Inflammatory macrophage treated with lipopolysaccharide for 4 hours (primary cell): ENCODE measurements at places on chromosomes 13 and 19.

DNA sequence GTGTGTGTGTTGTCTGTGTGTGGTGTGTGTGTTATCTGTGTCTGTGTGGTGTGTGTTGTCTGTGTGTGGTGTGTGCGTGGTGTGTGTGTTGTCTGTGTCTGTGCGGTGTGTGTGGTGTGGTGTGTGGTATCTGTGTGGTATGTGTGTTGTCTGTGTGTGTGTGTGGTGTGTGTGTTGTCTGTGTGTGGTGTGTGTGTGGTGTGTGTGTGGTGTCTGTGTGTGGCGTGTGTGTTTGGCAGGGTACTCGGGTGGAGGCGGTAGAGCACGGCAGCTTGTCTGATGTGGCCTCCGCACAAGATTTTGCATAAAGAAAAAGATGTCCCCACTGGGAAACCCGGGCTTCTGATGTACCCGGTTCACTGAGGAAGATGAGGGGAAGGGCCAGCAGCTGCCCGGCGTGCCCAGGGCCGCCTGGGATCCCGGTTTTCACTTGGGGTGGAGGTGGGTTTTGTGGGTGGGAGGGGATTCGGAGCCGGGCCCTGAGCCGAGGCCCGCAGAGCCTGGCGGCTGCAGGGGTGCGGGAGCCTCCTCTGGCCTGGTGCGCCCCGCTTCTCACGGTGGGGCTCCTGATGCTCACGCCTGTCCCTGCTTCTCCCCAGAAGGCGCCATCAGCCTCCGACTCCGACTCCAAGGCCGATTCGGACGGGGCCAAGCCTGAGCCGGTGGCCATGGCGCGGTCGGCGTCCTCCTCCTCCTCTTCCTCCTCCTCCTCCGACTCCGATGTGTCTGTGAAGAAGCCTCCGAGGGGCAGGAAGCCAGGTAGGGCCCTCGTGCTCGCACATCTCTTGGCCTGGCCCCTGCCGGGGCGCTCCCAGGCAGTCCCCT, 21.2 kb downstream of the HDGFL2 start:
- no peak for DNase-seq

DNA sequence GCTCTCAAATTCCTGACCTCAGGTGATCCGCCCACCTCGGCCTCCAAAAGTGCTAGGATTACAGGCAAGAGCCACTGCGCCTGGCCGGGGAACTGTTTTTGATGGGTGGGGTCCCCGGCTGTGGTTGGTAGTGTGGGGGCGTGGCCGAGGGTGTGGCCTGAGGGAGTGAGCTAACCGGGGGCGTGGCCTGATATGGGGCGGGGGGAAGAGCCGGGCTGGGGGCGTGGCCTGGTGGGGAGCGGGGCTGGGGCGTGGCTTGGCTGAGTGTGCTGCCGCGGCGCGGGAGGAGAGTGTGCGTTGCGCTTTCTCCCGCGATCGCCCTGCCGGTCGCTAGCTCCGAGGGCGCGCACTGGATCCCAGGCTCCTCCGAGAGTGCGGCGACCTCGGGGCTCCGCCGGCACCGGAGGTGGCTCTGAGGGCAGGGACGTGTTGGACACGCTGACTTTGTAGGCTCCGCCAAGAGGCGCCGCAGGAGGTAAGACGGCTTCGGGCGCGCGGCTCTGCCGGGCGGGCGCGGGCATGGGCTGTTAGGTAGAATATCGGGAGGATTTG, at the start of gene SPATA13:
SPATA13 (plus strand) TSS at position 263 of the 552 bp plus-strand sequence. CDS start 62,210 bp downstream, outside the sequence.
- DNase-seq = peak; percentile 84

DNA sequence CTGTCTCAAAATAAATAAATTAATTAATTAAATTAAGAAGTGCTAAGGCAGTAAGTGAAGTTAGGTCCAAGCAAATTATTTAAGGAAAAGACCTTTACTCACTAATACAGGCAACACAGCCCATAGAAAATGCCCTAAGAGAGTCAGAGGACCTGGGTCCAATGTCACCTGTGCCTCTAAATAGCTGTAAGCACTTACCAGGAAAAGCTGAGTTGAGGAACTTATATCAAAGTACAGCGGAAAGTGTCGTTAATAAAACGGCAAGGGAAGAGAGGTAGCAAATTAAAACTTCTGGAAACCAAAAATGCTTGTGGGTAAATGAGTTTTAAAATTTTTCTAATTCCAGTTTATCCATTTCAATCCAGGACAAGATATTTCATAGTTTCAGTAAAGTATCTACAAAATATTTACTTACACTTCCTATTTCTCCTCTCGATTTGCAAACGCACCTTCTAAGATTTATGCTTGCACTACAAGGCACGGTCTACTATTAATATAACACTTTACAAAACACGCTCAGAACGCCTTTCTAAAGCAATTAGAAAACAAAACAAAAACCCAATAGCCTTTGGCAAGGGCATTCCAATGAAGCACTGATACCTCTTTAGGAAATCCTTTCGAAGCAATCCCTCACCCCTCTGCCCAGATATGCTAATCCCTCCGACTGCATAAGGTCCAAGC, 963 bp downstream of the VPS36 start:
- no peak for DNase-seq

GRCh38 chr19:48624067-48624594, 4.8 kb downstream of the SPHK2 start:
- DNase-seq = peak; percentile 93

DNA sequence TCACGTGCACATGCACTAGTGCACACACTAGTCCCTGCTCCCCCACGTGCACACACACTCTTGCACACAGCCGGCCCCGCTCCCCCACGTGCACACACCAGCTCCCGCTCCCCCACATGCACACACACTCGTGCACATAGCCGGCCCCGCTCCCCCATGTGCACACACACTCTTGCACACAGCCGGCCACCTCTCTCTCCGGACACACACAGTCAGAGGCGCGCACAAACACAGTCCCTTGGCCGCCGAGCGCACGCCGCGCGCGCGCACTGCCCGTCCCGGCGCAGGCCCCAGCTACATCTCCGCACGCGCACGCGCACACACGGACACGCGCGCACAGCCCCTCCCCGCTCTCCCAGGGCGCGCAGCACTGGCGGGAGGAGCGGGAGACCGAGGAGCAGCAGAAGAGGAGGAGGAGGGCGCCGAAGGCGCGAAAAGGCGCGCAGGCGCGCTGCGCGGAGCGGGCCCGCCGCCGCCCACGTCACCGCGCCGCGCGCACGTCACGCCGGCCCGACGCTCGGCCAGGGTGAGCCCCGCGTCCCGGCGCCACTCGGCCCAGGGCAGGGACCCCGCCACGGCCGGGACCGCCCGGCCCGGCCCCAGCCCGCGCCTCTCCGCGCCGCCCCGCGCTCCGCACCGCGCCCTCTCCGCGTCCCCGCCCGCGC, at the start of gene TFDP1:
TFDP1 (plus strand) TSS at position 549 of the 665 bp plus-strand sequence. CDS start 1,085 bp downstream, outside the sequence.
- DNase-seq = peak; percentile 64

DNA sequence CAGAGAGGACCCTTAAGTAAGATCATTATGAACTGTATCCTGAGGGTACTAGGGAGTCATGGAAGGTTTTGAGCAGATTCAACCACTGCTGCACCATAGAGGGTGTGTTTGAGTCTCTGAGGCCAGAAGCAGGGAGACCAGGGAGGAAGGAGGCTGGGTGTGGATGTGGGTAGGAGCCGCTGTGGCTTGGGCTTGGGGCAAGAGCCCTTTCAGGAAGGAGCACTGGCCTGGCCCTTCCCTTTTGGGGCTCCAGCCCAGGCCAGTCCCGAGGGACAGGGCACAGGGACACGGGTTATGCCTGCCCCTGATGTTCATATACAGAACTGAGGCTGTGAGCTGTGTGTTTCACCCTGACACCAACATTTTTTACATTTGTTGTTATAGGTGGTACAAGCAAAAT, 7.2 kb downstream of the CIC start:
- no peak for DNase-seq

DNA sequence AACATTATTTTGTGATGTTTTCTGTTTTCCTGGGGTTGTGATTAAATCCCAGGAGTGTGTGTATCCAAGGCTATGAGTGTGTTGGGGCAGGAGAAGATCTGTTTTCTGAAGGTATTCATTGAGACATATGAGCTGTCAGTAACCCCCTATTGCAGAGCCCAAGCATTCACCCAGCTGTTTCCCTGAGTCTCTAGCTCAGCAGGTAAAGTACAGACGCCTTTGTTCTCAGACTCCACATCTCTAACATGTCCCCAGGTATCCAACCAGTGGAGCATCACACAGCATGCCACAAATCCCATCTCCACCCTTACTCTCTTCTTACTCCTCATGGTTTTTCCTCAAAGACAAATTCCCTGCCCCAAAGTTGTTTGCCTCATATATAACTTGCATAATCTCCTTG, 213.6 kb downstream of the PCDH20 start:
- DNase-seq = no peak

DNA sequence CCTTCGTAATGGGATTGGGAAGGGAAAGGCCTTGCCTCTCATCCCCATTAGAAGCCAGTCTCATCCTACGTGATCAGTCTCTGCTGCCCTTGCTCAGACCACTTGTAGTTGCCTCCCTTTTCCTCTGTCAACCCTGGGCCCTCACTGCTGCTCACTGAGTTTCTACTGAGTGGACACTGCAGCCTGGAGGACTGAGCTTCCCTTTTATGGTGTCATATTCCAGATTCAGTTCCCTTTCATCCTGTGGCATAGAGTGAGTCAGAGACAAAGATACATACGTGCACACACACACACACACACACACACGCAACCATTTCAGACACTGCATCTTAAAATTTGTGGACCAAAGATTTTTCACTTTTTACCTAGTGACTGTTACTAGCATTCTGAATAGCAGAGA, 56.6 kb downstream of the COG3 start:
- DNase-seq = peak; percentile 94

DNA sequence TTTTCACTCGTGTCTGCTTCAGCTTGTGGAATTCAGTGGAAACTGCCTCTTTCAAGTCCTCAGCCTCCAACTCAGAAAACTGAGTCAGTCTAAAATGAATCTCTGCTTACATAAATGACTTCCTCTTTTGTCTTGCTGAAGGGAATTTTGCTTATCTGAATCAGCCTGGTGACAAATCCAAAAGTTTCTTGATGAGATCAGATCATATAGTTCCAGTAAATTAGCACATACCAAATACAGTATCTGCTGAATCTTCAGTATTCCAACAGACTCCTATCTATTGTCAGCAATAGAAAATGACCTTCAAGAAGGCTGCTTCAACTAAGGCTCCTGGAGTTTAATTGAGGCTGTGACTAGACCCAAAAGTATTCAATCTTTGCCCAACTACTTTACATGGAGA, 290.0 kb downstream of the MZT1 start:
- DNase-seq = peak; percentile 72

GRCh38 chr19:35642798-35643254, 1.3 kb downstream of the ETV2 start:
- no peak for DNase-seq

- DNase-seq = no peak
Observed at GRCh38 chr13:23990455-23990854, 93.2 kb upstream of the C1QTNF9B start.

- DNase-seq = no peak
Observed at GRCh38 chr13:30143666-30144400, 163.5 kb downstream of the KATNAL1 start.

DNA sequence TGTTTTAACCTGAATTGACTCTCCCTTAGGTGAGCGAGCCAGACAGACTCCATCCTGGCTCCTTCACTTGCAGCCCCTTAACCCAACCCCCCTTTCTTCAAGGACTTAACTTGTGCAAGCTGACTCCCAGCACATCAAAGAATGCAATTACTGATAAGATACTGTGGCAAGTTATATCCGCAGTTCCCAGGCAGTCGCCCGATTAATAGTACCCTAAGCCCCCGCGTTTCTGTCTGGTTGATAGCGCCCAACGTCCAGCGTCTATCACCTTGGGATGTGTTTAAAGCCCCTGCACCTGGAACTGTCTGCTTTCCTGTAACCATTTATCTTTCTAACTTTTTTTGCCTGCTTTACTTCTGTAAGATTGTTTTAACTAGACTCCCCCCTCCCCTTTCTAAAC, 6.2 kb downstream of the HSD17B14 start:
- DNase-seq = no peak

- DNase-seq = peak; percentile 72
Observed at GRCh38 chr19:54674021-54674617, 11.3 kb downstream of the LILRB4 start.

DNA sequence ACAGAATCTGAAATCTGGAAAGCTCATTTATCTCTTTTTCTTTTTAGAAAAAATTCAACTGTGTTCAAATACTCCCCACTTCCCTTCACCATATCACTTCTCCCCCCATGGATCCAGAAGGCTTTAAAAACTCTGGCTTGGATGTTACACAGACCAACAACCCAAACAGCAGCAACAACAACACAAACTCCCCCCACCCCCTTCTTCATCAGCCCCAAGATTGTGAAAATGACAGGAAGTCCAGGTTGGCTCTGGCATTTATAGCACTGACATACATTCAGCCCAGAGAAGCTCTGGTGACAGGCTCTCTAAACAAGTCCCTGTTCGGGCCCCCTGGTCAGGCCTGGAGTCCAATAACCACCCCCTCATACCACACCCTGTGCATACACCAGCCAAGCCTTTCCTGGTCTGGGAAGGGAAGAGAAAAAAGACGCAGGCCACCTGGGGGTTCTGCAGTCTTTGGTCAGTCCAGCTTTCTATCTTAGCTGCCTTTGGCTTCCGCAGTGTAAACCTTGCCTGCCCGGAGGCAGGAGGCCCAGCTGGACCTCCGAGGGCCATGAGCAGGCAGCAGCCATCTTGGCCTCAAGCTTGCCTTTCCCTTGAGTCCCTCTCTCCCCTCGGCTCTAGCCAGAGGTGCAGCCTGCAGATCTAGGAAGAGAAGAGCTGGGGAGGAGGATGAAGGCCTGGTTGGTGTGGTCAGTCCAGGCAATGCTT, 6.8 kb downstream of the CDX2 start:
- no peak for DNase-seq

DNA sequence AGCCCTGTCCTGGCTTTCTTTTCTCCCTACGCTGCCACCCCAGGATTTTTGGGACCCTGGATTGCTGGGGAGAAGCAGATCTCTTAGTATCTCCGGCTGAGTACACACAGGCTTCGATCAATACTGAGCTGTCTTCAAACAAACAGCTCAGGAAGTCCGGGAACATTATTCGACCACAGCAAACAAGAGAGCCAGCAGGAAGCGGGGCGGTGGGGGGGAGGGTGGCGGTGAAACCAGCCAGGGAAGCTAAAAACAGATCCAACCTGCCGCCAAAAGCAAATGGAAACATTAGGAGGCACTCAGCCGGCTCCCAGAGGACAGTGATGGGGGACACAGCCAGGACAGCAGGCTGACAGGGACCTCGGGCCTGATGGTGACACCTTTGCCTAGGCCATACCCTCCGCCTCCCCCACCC, 12.2 kb upstream of the BCAM start:
- no peak for DNase-seq

DNA sequence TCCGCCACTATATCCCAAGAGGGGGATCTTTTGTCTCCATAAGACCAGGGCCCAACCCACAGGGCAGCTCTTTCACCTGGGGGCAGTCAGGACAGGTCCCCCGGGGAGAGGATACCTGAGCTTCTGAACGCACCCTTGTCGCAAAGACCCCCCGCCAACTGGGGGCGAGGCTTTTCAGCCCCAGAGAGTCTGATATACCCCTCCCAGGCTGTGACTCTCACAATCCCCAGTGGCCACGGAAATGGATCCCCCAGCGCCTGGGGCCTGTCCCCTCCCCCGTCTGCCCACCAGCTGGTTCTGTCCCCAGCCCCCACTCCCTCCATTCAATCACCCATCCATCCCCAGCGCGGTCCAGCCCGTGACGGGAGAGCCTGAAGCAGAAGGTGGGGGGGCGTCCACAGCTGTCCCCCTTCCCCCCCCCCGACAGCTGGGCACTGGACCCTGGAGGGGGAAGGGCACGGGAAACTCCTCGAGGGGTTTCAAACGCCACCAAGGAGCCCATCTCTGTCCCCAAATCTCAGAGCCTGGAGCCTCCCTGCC, 823 bp downstream of the DOCK6 start:
- no peak for DNase-seq

- DNase-seq = no peak
Observed at GRCh38 chr19:41999071-41999877, 5.2 kb upstream of the ATP1A3 start.
